ENCODE measurements at places on chromosomes 3 and 15.

GRCh38 chr3:138842483-138843188 is 7.9 kb upstream of the PIK3CB start:
- no peak for DNase-seq

- DNase-seq, result no peak
Observed at GRCh38 chr3:43960448-43960840, 269.7 kb downstream of the ABHD5 start.

DNA sequence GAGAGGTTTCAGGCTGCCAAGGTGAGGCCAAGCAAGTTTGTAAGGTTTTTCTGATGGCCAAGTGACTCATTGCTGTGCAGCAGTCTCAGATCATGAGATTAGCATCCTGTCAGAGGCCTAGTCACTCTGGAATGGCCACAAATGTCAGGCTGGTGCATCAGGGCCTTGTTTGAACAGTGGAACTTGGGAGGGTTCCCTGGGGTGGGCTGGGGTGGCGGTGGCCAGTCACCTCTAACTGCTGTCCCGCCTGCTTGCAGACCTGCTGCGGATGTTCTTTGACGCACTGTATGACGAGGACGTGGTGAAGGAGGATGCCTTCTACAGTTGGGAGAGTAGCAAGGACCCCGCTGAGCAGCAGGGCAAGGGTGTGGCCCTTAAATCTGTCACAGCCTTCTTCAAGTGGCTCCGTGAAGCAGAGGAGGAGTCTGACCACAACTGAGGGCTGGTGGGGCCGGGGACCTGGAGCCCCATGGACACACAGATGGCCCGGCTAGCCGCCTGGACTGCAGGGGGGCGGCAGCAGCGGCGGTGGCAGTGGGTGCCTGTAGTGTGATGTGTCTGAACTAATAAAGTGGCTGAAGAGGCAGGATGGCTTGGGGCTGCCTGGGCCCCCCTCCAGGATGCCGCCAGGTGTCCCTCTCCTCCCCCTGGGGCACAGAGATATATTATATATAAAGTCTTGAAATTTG is 2.8 kb upstream of the FAM131A start:
- peak; percentile 34 for DNase-seq

- no peak for DNase-seq
Observed at GRCh38 chr3:149615731-149616221, 42.0 kb downstream of the WWTR1 start.

DNA sequence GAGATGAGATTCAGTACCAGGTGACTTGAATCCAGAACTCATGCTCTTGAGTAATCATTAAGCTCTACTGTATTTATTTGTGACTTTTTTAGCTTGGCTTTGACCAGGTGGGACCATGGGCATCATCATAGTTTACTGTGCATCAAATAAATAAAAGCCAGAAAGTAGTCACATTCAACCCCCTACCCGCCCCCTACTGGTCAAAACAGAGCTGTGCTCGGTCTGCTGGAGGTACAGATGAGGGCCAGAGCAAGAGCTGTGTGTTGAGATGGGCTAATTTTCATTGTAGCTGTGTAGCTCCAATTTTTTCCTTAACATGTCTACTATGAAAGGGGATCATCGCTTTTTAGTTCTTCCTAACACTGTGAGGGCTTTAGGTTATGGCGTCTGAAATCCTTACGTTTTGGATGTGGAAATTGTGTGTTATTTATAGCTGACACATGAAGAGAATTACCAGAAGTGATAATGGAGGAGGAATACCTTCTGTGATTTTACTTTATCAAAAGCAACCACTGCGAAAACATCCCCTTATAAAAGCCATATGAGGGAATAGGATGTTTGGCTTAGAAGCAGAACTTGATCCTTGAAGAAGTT is 375.1 kb downstream of the PTPRG start:
- peak; percentile 61 for DNase-seq

DNA sequence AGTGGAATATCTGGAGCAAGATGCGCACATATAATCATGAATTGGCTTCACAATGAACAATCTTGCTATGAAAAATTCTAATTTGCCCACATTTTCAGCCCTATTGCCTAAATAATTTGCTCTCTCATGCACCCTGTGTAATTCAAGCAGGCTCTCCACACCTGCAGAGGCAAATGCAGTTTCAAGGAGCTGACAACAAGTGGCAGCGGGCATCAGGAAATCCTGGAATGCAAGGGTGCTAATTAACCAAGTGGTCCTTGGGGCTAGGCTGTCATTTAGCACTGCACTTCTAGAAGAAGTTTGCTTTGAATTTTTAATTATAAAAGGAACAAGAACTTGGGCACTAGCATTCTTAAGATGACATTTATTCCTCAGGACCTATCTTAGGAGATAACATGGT is 56.3 kb upstream of the ICE2 start:
- DNase-seq, result no peak

- no peak for DNase-seq
Observed at GRCh38 chr3:1535361-1535760, 442.5 kb downstream of the CNTN6 start.

DNA sequence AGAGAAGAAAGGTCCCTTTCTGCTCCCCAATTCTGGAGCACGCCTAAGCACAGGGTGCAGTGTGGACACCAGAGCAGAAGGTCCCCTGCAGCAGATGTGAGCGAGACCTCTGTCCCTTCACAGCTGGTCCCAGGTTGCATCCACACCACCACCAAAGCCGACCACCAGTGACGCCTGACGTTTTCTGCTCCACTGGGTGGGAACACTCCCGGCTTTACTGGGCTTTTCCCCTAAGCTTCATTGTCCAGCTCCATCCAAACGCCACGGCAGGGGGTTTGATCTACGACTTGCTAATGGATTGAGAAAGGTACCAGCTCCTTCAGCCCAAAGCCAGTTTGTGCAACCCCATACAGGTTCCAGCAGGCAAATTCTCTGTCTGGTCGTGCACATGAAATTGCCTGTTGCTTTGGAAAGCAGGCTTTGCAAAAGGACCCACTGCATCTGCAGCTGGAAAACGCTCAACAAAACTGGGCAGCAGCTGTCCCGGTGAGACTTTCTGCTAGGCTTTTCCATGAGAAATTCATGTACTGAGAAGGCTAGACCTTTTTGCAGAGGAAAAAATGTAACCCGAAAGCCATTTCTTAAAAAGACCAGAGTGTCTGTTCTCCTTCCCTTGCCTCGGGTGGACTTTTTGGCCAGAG is 31.1 kb downstream of the ADAMTS17 start:
- DNase-seq, result no peak

DNA sequence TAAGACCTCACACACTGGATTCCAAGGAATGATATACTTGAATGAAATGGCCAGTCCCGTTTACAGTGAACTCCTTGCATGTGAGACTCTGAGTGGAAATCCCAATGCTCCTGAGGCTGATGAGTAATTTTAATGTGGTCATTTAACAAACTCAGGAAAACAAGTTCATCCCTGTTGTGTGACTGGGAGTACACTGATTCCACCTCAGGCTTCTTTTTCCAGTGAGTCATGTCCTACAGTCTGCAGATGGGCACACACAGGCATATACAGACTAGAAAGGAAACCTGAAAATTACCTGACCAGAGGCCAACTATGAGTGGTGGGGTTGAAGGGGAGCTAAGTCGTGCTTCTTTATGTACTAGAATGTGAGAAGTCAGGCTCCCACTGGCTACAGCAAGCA is 5.8 kb downstream of the SQOR start:
- no peak for DNase-seq

- no peak for DNase-seq
Observed at GRCh38 chr3:187960820-187961219, 193.1 kb upstream of the LPP start.

GRCh38 chr3:139318431-139318816 is 25.4 kb upstream of the MRPS22 start:
- no peak for DNase-seq

- DNase-seq, result no peak
Observed at GRCh38 chr3:9139366-9139765, 110.1 kb downstream of the SRGAP3 start.

- DNase-seq, result peak; percentile 56
Observed at GRCh38 chr3:156787926-156788663, 38.1 kb upstream of the LEKR1 start.

All from mesendoderm (in vitro differentiated cells).